Stimulated activated CD4-positive, alpha-beta T cell treated with anti-CD3 and anti-CD28 coated beads, Interleukin-4, amount 100 ng/mL, for 48 hours (primary cell): ENCODE measurements at places on chromosomes 2 and 18.

DNA sequence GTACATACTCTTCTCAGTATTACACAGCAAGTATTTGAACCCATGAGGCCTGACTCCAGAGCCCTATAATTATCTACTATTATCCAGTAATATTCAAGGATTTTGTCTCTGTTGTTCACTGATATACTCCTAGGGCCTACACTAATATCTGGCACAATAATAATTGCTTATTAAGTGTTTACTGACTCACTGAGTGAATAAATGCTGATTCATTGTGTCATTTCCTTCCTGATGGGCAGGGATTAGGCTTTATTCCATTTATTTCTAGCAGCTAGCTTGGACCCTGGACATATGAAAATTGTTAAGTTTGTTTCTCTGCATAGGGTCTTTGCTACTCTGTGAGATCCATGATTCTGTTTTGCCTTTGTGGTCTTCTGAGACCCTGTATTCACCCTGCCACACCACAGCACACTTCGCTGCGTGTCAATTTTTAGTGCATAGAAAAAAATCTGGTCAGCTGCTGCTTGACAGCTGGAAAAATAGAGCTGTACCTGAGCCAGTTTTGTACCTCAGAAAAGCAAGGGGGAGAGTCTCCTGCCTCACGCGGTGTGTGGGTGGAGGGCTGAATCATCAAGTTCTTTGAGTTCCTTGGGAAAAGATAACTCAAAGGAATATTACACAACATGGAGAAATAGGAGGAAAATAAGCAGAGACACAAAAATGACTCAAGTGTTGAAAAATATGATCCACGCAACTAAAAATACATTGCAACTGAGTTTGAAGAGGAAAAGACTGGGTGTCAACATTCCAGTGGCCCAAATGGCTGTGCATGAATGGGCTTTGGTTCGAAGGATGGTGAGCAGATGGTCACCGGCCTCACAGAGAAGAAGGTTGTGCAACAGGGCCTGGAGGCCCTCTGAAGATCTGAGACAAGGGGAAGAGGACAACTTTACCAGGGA lies 18.9 kb upstream of the DPP4 start:
- no peak for DNase-seq

GRCh38 chr2:218063486-218063885 lies 5.6 kb upstream of the RUFY4 start:
- no peak for DNase-seq

DNA sequence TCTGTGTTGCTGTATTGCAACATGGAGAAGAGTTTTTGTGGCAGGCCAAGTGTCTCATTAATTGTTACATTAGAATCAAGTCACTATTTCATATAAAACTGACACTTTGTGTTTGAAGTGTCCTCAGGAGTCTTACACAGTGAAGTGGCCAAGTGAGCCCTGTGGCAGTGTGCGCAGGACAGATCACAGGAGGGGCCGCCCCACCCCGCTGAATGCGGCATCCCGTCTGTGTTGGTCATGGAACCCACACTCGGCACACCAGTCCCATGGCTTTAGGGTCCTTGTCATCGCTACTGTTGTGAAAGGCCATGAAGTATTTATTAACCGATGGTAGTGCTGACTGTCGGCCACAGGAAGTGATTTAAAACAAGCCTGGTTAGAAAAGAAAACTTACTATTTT lies 144.7 kb upstream of the NFATC1 start:
- no peak for DNase-seq

GRCh38 chr2:150450765-150451164 lies 36.7 kb downstream of the RND3 start:
- no peak for DNase-seq

GRCh38 chr2:231058761-231059550 lies 2.3 kb downstream of the PSMD1 start:
- no peak for DNase-seq

- no peak for DNase-seq
Measured at GRCh38 chr2:164913640-164914350, 41.5 kb downstream of the SLC38A11 start.
